ENCODE measurements at places on chromosomes 6 and 20.

- DNase-seq, result no peak
Measured at GRCh38 chr6:53446151-53446550, 97.4 kb upstream of the ELOVL5 start.

DNA sequence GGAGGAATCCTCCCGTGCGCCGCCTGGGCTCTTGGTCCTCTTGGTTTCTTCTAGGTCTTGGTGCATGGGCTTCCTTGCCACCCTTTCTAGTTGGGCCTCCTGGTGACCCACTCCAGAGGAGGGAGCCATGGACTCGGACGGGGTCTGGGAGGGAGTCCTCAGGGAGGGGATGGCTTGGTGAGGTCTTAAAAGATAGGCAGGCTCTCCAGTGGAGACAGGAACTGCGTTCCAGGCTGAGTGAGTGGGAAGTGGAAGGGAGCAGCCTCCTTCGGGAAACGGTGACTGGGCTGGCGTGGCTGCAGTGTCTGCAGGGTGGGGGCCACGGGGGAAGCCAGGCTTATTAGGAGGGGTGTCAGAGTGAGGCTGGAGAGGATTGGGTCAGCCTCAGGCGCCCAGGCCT is 152.8 kb downstream of the GRM4 start:
- no peak for DNase-seq

DNA sequence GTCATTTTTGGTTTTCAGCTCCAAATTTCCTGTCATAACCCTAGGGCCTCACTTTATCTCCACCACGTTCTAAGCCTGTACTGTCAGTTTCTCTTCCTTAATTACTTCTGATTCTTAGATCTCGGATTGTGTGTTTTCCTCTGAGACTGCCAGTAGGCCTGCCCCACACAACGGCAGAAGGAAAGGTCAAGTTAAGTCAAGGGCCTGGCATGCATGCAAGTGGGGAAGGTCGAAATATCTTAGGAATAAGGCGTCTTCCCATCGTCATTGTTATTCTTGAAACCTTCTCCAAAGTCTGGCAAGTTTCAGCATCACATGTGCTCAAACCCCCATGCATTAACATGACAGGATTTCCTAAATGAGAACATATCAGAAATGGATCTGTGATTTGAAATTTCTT is 203.5 kb upstream of the TSHZ2 start:
- DNase-seq, result no peak

GRCh38 chr20:46674253-46675083 is 14.8 kb downstream of the TP53RK start:
- DNase-seq, result no peak

DNA sequence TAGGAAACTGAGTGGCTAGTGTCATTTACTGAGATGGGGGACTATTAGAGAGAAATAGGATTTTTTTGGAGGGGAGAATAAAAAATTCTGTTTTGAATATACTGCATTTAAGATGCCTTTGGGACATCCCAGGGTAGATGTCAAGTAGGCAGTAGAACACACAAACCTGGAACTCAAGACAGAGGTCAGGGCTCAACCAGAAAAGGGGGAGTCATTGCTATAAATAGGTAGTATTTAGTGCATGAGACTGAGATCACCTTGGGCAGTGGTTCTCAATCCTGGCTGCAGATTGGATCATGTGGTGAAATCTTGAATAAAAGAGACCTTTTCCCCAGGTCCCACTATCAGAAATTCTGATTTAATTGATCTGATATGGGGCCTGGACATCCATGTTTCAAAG is 110.5 kb upstream of the SUPT3H start:
- DNase-seq, result no peak

DNA sequence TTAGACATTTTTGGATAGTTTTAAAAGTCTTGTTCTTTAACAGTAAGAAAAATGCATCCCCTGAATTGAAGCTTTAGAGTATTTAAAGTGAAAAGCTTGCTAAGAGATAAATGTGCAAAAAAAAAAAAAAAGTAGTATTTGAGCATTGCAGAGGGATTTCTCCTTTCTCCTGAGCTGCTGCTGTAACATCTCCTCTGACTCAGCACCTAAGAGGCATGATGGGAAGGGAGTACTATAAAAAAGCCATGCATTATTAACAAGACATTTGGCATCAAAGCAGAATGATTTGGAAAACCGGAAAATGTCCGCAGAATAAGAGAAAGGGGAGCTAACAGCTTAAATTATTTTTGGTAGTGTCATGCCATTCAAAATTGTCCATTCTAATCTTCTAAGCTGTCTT is 27.9 kb downstream of the B4GALT5 start:
- no peak for DNase-seq

DNA sequence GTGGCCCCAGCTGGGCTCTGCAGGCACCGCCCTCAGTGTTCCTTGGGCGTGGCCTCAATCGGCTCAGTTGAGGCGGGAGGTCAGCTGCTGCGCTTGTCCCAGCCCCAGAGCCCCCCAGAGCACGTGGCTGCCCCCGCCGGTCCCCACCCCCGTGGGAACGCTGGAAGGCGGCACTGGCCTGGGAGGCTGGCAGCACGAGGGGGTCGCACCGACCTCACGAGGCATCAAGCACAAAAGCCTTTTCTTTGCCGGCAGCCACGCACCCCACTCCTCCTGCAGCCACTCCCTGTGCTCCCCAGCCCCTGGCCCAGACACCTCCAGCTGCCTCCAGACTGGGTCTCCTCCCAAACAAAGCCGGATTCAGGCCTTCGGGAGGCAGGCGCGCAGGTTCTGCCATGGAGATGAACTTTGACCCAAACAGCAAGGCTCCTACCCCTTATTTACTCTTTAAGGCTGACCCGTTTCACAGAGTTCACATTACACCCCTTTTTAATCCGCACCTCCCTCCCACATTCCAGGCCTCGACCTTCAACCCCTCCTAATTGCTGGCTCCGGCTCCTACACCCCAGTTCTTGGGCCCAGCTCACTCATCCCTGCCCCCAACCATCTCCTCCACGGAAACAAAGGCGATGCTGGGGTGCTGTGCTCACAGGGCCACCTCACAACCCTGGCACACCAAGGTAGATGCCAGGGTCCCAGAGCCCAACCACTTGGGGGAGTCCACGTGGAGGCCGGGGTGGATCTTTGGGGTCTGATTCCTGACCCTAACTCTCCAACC is 111.7 kb downstream of the NOL4L start:
- DNase-seq, result no peak

DNA sequence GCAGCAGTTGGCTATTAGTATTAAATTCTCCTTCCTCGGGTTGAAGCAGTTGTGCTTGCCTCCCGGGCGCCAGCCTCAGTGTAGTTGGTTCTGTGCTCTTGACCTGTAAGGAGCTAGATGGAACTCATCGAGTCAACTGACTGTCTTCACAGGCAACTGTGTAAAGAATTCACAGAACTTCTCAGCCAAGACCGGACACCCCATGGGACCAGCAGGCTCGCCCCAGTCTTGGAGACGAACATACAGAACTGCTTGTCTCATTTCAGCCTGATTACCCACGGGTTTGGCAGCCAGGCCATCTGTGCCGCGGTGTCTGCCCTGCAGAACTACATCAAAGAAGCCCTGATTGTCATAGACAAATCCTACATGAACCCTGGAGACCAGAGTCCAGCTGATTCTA is 8.5 kb downstream of the TFAP2C start:
- no peak for DNase-seq

DNA sequence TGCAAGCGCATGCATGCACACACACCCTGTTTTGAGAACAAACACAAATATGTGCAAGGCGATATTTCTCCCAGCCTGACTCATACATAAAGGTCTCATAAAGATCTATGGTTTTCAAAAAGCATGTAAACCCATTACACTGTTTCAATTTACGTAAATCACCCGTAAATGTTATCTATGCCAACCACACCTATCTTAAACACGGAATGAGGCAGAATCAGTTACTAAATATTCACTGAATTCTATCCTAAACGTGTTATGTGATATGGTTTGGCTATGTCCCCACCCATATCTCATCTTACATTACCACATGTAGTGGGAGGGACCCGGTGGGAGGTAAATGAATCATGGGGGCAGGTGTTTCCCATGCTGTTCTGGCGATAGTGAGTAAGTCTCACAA is 621.6 kb downstream of the KIF16B start:
- no peak for DNase-seq

DNA sequence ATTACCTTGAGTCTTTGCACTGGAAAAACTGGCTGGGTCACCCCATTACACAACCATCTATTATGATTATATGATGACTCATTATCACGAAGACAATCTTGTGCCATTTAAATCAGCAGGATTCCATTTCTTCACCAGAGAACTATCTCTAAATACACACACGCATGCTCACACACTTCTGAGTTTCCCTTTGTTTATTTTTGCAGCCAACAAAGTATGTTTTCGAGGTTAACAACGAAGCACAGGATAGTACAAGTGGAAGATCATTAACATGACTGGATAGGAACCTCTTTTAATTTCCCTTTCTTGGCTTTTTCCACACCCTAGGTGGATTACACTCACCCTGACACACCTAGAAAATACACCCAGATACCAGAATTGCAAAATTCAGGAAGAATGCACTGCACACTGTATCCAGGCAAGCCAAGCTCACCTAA is 18.9 kb downstream of the PERP start:
- DNase-seq, result no peak

GRCh38 chr6:66421570-66421969 is 714.5 kb upstream of the EYS start:
- DNase-seq, result no peak

DNA sequence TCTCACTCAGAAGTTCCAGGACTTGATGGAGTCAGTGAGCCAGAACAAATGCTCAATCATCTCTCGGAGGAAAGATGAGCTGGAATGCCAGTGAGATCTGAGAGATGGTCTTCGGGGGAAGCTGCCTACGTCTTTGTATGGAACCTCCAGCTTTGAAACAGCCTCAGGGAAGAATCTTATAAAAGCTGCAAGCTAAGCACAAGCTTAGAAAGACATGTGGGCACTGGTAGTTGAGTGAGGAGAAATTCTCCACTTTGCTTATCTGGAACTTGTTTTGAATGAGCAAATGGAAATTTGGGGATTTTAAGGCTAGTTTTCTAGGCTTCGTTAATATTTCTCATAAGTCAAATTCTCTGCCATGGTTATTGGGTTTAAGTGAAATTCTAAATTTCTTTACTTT is 594.4 kb downstream of the QKI start:
- DNase-seq, result no peak

DNA sequence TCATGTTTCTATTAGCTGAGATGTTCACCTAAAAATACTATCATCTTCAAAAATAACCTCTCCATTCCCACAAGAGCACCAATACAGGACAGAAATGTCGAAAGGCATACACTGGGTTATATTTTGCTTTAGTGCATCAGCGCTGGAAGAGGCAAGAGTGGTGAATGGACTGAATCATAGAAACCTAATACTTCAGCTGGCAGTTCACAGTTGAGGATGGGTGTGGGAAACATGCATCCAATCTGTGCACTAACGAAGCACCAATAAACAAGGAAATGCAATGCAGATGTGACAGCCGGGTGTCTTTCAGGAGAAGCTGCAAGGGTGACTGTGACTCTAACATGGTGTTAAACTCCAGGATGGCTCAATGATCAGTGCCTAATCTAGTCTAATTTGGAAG is 365.8 kb downstream of the ESR1 start:
- DNase-seq, result no peak

GRCh38 chr6:30837870-30838269 is 46.4 kb upstream of the DDR1 start:
- no peak for DNase-seq

- no peak for DNase-seq
Measured at GRCh38 chr6:116280161-116280932, 617 bp upstream of the TSPYL1 start.

- DNase-seq, result no peak
Measured at GRCh38 chr6:24378473-24379097, 20.7 kb upstream of the DCDC2 start.

DNA sequence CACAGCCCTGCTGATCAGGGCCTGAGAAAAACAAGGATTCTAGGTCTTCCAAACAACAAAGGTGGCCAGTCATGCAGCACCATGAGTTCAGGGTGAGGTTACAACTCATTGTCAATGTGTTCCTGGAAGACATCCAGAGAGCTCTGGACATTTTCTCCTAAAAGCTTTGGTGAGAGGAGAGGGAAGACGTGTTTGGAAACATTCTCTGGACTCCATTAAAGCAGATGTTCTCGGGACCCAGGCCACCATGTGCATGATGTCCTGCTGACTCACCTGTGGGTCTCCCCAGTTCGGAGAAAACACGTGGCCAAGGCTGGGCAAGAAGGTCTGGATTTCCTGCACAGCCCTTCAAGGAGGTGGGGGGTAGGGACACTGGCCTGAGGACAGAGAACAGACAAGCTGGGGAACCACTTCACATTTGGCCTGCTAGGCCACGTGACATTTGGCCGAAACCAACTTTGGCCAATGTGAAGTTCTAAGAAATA is 61.6 kb downstream of the KCNB1 start:
- DNase-seq, result no peak

DNA sequence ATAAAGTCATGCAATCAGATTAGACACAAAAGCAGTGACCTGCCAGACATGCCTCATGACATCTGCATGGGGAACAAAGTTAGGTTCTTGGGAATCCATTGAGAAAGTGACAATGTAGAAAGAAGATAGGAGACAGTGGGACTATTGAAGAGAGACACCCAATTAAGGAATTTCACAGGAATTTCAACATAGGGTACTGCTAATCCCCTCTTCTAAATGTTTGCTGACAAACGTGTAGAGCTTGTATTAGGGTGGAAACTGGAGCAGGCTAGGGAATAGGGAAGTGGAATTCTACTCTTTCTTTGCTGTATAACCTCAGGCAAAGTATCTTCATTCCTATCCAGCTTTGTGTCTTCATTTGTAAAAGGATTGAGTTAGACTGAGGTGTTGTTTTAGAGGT is 409.4 kb upstream of the SASH1 start:
- DNase-seq, result no peak

GRCh38 chr6:166520905-166521834 is 65.3 kb downstream of the RAMACL start:
- DNase-seq, result no peak

DNA sequence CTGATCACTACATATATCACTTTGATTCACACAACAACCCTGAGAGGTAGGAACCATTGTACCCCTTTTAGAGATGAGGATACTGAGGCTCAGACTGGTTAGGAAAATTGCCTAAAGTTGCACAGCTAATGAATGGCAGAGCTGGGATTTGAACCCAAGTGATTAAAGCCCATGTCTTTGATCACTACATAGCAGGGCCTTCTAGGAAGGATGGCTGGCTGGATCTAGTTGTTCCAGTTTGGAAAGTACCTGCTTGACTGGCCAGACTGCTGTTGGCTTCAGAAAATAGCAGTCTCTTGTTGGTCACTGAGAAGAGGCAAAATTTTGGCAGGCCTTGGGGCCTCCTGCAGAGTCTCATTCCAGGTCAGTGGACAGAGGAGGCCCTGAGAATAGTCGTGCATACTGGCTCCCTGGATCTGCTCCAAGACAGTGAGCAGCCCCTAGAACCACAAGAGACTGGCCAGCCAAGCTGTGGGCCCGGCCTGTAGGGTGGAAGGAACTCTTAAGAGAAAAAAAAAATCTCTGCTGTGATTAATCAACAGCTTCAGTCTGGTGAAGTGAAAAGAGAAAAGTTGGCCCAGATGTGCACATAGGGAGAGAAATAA is 17.5 kb downstream of the PPARD start:
- DNase-seq, result no peak

- DNase-seq, result no peak
Measured at GRCh38 chr6:13355999-13356785, 27.9 kb upstream of the TBC1D7 start.
